ENCODE measurements at places on chromosomes 7 and 10.

GRCh38 chr7:269721-270120 lies 20.2 kb upstream of the FOXL3 start:
- no peak for DNase-seq

DNA sequence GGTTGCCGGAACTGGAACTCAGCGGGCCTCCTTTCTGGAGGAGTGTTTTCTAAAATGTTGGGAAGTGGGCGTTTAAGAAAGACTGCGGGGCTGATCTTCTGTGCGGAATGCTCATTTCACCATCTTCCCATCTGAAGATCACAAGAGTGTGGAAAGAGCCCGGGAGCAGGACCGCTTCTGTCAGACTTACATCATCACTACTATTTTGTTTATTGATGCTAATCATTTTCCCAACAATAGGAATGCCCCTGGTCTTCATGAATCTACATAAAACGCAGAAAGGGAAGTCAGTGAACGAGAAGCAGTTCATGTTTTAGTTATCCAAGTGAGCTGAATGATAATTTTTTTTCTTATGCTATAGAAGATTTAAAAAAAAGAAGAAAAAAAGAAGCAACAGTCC lies 447.8 kb upstream of the MKI67 start:
- no peak for DNase-seq

GRCh38 chr10:33800545-33800944 lies 466.1 kb upstream of the NRP1 start:
- DNase-seq, result no peak

GRCh38 chr7:141864765-141865447 lies 23.6 kb upstream of the PRSS37 start:
- DNase-seq, result no peak

GRCh38 chr10:120789303-120790203 lies 61.6 kb upstream of the WDR11 start:
- no peak for DNase-seq

- no peak for DNase-seq
These were observed 19.6 kb upstream of the AGBL3 start for GRCh38 chr7:134966691-134967090.

DNA sequence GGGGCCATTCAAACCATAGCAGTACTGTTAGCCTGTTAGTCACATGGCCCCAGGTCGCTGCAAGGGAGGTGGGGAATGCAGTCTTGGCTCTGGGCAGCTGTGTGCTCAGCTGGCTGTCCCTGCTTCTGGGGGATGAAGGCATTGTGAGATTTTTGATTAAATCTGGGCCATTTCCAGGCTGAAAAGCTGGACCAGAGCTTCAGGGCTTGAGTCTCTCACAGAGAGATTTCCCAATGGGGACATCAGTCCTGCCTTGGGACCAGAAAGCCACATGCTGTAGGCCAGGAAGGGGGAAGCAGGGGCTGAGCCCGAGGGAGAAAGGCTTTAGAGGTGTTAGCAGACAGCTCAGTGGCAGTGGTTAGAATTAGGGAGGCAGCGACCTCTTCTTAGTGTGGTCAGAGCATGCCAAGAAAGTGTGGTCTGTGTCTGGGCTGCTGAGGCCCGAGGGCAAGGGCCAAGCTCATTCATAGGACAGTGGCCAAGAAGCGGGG lies 33.6 kb downstream of the PALD1 start:
- no peak for DNase-seq

DNA sequence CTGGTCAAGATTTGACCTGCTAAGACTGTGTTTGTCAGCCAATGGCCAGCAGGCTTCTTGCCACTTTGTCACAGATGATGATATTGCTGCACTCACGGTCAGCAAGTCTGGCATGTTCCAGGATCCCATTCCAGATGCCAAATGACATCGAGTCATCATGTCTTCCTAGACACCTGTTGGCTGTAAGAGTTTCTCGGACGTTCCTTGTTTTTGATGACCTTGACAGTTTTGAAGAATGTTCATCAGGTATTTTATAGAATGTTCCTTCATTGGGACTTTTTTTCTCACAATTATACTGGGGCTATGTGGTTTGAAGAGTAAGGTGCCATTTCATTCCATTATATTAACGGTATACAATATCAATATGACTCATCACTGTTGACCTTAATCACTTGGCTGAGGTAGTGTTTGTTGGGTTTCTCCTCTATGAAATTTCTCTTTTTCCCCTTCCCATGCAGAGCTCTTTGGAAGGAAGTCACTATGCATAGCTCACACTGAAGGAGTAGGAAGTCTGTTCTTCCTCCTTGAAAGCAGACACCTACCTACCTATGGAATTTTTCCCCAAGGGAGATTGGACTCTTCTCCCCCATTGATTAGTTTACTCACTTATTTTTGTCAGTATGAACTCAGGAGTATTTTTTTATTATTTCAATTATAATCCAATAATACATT lies 31.6 kb downstream of the HECW1 start:
- no peak for DNase-seq

DNA sequence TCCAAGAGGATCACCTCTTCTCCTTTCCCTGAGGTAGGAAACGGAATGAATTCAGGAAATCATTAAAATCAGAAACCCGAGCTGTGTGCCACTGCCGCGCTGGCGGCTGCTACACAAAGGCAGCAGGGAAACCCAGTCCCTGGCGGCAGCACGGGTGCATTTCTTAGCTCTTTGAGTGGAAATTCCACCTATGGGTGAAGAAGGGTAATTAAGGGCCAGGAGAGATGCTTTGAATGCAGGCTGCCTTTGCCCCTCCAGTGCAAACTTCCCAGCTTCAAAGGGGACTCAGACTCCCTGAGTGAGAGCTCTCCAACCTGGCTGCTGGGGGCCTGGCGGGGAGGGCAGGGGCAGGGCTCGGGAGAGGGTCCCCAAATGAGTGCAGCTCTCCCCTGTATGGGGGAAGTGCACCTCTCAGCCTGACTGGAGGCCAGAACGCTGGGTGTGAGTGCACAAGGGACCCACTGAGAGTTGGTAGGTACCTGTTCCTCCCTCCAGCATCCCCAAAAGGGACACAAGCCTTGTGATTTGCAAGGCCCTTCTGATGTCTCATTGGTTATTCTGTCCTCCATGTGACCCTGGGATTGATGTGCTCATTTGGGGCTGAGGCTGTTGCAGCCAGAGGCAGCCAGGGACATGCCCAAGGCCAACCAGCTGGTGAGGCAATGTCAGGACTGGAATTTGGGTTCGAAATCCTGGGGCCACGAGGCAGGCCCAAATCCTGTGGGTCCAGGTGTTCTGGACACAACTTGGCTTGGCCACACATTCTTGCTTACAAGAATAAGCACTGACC lies 16.3 kb upstream of the ZMIZ1 start:
- no peak for DNase-seq

GRCh38 chr7:159005618-159006017 lies 139.0 kb downstream of the VIPR2 start:
- no peak for DNase-seq

GRCh38 chr7:52168085-52168484 lies 851.5 kb upstream of the COBL start:
- no peak for DNase-seq

DNA sequence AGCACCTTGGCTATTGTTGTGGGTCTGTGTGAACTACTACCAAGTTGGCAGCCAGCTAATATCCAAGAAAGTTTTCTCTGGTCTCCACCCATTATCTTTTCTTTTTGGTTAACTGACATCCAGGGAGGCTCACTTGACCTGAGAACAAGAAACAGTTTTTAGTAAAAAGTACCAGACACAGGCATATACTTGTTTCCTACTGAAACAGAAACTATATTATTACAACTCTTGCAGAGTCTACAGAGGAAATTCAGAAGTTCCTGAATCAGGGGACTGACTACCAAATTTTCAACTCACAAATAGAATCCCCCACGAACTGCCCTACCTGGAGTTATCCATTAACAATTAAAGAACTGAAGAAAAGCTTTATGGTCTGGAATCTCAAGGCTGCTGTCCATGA lies 168.9 kb downstream of the KCND2 start:
- no peak for DNase-seq

DNA sequence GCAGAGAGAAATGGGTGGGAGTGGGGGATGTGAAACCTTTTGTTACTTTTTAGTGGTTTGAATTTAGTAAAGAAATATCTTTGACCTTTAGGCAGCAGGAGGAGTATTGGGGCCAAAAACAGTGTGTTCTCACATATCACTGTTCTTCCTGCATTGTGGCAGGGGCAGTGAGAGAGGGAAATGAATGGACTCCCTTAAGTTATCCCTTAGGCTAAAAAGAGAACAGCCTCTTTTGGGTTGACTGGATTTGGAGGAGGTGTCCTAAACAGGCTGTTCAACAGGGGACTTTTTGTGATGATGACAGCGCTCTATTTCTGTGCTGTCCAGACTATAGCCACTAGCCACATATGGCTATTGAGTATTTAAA lies 22.3 kb downstream of the ZNF775 start:
- no peak for DNase-seq

DNA sequence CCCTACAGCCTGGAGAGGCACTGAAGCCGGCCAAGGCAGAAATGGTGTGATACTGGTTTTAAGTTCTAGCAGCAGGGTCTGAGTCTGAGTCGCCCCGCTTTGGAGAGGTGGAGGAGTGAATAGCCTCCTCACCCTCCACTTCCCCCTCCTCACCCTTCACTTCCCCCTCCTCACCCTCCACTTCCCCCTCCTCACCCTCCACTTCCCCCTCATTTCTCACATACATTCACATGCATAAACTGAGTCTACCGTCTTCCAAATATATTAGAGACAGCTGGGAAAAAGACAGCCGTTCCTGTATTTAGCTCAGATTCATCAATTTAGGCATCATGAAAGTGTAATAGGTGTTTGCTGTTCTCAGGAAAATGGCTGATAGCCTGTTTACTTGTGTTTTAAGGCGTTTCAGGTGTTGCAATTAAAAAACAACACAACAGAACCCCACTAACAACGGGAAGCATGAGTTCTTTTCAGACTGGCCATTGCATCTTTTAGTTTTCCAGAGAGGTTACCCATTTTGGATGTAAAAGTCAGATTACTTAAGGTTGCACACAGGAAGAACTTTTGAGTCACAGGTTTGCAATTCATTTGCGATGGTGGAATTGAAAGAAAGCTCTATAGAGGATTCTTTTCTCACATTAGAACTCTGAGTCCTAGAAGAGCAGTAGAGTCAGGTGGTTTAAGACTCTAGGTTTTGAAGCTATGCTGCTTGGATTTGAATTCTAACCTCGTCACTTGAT lies 861 bp downstream of the NRBF2 start:
- DNase-seq, result no peak

GRCh38 chr7:74253331-74253730 lies 868 bp downstream of the RFC2 start:
- DNase-seq, result no peak

GRCh38 chr10:3786295-3787015 lies 1.4 kb upstream of the KLF6 start:
- DNase-seq, result no peak

DNA sequence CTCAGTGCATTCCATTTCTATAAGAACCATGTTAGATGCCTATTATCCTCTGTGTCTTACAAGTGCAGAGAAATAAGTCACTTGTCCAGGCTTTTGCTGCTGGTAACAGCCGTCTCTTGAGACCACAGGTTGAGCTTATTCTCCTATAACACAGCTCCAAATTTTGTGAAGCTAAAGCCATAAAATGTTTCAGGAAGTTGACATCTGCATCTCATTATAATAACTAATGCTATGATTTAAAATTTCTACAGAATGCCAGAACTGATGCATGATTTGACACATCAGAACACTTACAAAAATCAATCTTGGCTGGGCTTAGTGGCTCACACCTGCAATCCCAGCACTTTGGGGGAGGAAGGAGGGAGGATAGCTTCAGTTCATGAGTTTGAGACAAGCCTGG lies 986.9 kb downstream of the TYW1 start:
- no peak for DNase-seq

DNA sequence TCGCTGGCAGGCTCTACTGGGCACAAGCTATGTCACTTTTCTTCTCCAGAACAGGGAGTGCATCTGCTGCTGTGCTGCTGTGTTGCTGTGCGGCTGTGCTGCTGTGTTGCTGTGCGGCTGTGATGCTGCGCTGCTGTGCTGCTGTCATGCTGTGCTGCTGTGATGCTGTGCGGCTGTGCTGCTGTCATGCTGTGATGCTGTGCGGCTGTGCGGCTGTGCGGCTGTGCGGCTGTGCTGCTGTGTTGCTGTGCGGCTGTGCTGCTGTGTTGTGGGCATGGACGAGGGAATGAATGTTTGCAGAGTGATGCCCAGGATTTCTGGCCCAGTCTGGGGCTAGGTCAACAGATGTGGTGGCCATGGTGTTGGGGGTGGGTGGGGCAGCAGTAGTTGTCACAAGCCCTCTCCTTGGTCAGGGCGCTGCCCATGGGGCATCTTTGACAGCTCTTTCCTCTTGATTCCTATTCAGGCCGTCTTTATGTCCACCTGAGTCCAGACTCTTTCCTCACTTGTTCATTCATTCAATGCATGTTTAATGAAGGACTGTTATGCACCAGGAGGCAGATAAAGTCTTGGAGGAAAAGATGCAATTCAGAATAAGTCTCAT lies 55.6 kb downstream of the C10orf120 start:
- DNase-seq, result no peak

DNA sequence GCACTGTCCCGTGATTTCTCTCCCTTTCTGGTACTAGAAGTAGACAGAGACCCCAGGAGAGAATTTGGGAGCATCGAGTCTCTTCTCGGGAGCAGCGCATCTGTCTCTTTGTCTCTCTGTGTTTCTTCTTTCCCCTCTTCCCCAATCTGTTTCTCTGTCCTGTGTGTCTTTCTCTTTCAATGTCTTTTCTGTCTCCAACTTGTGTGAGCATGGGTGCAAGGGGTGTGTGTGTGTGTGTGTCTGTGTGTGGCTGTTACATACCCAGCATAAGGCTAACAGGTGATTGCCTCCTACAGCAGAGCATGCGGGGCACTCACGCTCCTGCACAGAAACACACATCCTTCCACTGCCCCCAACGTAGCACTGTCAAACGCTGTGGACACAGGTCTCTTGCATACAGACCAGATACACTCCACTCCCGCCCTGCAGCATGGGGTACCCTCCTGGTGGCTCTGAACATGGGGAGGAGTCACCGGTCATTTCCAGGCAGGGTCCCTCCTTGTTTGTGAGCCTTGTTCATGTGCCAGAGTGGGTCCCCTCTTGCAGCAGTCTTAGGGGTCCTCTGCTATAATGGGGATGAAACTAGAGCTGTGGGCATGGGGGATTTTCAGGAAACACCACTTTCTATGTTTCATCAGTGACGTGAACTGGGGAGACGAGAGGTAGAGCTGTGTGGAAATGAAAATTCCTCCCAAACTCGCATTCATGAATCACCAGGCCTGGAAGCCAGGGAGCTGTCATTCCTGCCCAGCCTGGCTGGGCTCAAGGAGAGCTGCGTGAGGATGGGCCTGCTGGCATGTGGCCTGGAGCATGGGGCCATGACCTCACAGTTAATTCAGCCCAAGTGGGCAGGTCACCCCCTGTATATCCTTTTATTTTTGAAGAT lies 980 bp downstream of the ADAMTS14 start:
- DNase-seq, result no peak

DNA sequence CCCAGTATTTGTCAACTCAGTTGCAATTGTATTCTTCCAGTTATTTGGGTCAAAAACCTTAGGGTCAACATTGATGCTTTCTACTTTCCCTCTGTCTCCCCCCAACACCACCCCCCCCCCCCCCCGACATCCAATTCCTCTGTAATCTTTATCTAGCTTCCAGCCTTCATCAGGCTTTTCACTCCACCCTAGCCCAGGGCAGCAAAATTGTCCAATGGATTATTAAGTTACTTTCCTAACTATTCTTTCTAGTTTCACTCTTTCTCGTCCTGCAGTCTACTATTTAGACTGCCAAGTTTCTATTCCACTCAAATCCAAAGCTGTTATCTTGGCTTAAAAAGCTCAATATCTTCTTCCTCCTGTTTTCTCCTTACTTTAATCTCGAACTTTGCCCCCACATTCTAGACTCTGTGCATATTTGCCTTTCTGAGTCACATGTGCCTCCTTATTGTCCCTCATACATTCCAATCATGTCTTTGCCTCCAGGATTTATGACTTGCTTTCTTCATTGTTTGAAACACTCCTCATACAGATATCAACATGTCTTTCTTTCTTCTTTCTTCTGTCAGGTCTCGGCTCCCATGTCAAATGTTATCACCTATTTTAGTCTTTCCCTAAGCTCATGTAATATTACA lies 196.6 kb upstream of the TMEM196 start:
- no peak for DNase-seq

Data from stimulated activated CD4-positive, alpha-beta T cell treated with anti-CD3 and anti-CD28 coated beads, Interleukin-1b, Interleukin-23, amount 100 ng/mL, for 1 hour (primary cell).